ENCODE measurements at places on chromosomes 1 and 21.

GRCh38 chr1:30466026-30466425 lies 257.4 kb downstream of the MATN1 start:
- no peak for DNase-seq

DNA sequence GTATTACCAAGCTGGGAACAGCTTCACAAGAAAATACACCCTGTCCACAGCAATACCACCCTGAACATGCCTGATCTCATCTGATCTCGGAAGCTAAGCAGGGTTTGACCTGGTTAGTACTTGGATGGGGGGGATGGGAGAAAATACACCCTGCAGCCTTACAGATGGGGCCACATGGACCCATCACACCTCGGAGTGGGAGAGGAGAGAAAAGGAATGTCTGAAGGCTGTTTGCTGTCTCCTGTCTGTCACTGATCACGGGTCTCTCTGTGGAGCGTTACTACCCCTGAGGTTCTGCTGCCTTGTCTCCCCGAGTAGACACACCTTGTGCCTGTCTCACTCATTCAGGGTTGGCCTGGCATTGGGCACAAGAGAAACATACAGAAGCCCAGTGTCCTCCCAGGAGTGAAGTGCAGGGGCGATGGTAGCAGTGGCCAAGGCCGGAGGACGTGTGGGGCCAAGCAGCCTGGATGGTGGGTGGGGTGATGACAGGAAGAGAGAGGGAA lies 48.0 kb downstream of the TEX35 start:
- DNase-seq = no peak

DNA sequence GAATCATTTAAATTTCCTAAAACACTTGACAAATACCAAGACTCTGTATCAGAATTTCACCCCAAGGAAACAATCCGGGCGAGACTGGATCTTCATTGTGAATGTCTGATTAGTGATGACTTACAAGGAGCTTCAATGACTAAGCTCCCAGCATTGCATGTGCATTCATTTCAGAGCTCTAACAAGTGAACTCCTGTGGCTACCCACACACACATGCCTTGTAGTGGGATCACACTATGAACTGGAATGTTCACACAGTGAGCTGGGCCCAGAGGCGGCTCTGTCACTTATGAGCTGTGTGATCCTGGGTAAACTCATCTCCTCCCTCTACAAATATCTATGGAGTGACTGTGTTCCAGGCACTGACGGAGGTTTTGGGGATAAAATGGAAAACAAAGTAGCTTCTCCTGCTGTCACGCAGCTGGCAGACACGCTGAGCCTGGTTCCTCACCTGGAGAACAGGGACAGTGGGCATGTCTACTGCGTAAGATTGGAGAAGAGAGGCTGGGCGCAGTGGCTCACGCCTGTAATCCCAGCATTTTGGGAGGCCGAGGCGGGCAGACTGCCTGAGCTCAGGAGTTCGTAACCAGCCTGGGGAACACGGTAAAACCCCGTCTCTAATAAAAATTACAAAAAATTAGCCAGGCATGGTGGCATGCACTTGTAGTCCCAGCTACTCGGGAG lies 56.9 kb downstream of the CLSTN1 start:
- no peak for DNase-seq

GRCh38 chr21:37204580-37204979 lies 62.6 kb downstream of the VPS26C start:
- DNase-seq = no peak

GRCh38 chr1:30286241-30286987 lies 437.0 kb downstream of the MATN1 start:
- peak; percentile 58 for DNase-seq

- no peak for DNase-seq
Observed at GRCh38 chr1:200143347-200143746, 115.8 kb downstream of the NR5A2 start.

DNA sequence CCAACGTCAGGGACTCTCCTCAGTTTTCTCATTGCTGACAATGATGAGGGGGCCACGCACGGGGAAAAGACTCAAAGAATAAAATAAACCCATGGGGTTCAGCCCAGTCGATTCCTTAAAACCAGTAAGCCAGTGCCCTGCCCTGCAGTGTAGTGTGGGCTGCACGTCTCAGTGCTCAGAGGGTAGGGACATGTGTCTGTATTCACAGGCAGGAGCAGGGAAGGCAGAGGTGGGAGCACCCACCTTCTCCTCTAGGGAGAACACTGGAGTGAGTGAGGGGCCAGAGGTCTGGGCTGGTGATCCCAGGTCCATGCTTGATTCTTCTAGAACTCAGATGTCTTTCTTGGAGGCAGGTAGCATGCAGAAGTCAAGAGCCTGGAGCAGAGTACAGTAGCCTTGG lies 303.6 kb downstream of the MATN1 start:
- no peak for DNase-seq

Data from COR-L47 (cell line).